ENCODE measurements at places on chromosomes 7 and 10.

DNA sequence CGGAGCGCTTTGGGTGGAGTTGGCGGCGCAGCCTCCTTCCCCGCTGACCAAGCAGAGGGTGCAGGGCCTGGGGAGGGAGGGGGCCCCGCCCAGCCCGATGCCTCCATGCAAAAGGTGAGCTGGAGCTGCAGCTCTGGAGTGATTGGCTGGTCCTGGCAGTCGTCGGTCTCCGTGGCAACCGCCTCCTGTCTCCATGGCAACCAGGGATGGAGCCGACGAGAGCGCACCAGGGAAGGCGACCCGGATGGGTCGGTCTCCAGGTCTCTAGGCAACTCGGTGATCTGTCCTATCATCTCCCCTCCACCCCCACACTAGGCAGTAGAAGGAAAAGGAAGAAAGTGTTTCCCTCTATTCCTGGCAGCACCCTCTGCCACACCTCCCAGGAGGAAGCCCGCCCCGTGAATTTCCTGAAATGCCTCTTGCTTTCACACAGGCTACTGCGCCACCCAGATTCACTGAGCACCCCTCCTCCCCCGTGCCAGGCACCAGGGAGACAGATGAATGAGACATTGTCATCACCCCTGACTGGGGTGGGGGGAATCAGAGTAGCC is 647 bp upstream of the NACAD start:
- peak; percentile 37 for DNase-seq

DNA sequence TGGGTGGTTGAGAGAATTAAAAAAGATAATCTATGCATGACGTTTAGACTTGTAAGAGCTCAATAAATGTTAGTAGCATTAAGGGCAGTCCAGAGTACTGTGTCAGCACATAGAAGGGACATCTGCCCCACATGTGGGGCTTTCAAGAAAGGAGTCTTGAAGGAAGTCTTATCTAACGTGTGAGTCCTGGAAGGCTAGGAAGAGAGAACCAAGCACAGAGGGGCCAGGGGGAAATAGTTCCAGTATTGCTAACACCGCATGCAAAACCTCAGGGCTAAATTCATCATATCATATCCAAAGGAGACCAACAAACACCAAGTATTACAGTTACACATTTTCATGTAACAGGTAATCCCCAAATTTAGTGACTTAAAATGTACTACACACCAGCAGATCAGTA is 122.7 kb downstream of the AOAH start:
- DNase-seq: no peak

- no peak for DNase-seq
Observed at GRCh38 chr7:157397731-157398691, 61.2 kb downstream of the DNAJB6 start.

- DNase-seq: no peak
Observed at GRCh38 chr10:1406132-1406966, 331.0 kb downstream of the ADARB2 start.

GRCh38 chr7:136039577-136040345 is 62.6 kb upstream of the MTPN start:
- no peak for DNase-seq

DNA sequence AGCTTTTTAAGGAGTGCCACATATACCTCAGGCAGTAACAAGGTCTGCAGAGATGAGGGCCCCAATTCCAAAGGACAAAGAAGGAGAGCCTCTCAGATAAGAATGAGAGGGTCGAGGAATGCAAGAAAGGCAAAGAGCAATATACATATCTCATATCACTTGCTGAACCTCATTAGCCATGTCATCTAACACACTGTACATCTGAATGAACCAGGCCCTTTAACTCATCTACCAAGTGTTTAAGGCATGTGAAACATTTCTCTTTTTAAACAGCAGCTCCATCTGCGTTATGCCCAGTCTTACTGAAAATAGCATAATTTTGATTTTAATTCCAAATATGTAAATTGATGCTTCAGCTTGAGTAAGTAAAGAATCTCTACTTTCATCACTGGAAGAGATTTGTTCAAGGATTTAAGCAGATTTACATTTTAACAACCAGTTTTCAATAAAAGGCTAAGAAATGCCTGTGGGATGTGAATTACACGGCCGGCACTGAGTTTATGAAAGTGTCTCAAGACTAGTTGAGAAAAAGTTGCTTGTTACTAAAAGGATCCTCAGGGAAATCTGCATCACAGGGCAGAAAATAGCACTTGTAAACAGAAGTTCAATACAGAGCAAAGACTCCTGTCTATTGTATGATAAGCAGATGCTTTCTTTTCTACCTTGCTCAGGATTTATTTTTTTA is 123.8 kb upstream of the SLC26A5 start:
- no peak for DNase-seq

DNA sequence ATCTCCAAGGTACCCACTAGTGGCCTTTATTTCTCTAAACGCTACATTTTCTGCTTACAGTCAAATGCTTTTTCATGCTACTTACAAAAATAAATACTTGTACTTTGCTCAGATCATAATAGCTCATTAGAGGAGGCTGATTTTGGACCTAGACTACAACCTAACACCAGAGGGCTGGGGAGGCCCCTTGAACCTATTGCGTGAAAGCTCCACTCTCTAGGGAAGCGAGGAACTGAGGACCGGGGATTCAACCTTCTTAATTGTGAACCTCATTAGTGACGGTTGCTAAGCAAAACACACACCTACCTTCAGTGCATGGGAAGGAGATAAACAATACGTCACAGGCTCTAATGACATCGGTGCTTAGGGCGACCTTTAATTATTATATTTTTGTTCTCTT is 92.1 kb downstream of the EBF3 start:
- no peak for DNase-seq

DNA sequence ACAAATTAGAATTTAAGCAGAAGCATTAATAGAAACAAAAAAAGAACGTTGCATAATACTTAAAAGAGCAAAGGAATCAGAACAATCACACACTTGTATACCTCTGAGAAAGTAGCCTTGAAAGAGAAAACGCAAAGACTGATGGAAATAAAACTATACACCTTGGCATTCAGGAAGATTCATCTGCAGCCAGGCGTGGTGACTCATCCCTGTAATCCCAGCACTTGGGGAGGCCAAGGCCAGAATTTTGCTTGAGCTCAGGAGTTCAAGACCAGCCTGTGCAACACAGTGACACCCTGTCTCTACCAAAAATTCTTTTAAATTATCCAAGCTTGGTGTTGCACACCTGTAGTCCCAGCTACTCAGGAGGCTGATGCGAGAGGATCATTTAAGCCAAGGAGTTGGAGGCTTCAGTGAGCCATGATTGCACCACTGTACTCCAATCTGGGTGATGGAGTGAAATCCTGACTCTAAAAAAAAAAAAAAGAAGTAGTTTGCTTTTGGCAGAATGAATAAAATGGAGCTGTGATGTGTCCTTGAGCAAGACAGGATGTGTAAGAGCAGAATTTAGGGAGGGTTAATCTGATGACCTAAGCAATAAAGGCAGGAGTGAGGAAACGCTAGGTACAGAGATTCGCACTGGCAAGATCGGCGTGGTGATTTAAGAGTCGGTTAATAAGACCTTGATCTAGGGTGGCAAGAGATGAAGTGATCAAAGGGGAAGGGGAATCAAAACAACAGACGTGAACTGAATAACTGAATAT is 75.8 kb upstream of the NRP1 start:
- no peak for DNase-seq

- no peak for DNase-seq
Observed at GRCh38 chr7:80348223-80348622, 163.6 kb downstream of the GNAT3 start.

Measured in activated naive CD4-positive, alpha-beta T cell (primary cell).